ENCODE measurements at places on chromosomes 6 and 20.

DNA sequence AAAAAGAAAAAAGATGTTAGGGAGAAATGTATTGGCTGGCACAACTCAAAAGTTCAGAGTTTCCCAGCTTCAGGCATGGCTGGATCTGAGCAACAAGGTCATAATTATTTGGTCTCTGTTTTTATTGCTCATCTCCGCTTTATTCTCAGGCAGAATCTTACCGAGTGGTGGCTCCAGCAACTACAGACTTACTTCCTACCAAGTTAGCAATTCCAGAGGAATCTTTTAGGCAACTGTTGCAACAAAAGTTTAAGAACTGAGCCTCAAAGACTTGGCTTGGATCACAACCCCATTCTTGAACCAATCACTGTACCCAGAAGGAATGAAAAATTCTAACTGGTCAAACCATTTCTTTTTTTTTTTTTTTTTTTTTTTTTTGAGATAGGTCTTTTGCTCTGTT lies 35.5 kb upstream of the NCOA3 start:
- DNase-seq: no peak

GRCh38 chr20:62448038-62448437 lies 20.7 kb upstream of the RBBP8NL start:
- DNase-seq: no peak

- no peak for DNase-seq
Measured at GRCh38 chr20:56217829-56218228, 30.7 kb upstream of the MC3R start.

- DNase-seq: no peak
Measured at GRCh38 chr6:159892053-159892452, 1.3 kb downstream of the MAS1 start.

DNA sequence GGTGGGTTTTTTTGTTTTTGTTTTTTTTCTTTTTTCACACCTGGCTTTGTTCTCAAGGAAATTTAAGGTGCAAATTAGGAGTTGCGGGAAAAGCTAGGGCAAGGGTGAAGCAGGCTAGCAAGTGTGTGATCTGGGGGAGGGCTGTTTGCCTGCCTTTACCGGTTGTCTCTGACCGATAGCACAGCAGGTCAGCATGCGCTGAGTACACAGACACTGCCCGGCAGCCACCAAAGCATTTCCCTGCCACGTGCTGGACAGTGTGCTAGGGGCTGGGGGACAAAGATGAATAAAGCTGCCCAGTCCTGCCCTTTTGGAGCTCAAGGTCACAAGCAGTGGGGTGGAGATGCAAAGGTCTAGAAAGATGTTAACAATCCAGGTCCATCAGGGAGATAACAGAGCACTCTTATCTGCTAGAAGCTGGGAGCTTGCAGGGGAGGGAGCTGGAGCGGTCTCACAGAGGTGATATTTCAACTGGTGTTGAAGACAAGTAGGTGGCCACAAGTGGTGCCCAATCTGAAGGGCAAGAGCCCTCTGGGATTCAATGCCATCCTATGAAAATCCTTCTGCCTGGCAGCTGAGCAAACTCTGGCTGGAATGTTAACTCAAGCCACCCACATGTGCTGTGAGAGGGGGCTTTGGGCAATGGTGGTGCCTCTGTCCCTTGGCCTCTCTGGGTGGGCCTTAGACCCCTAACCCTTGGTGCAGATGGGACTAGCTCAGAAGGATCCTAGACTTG lies 24.5 kb downstream of the TTBK1 start:
- DNase-seq: no peak

- no peak for DNase-seq
Measured at GRCh38 chr20:45913116-45913515, 1.2 kb upstream of the PLTP start.

DNA sequence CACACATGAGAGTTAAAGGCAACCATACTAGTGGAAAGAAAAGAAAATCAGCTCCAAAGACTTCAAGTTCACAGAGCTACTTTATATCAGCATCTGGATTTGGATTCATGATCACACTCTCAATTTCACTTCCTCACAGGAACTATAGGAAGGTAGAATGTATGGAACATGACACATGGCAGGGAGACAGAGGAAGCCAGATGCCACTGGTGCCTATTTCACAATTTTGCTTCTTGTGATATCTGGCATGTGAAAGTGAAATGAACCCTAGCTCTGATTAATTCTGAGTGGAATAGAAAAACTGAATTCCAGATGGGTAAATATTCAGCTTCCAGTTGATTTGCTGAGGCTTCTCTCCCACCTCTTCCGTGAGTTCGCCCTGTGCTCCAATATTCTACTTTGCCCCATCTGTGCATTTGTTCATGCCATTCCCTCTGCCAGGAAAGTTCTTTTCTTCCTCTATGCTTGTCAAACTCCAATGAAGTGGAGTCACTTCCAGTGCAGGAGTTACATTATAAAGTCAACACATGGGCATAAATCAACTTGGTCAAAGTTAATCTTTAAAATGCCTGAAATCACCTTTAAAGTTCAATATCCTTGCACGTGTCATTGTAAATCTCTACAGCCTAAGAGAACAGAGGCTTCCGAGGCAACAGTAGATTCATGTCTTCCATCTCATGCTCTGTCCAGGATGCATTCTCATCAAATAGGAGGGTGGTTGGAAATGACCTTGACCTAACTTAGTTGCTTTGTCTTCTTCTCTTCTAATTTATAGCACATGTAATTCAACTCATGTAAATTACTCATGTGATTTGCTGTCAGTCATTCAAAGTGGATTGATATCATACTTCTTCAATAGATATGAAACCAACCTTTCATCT lies 275.3 kb downstream of the HIVEP2 start:
- no peak for DNase-seq

DNA sequence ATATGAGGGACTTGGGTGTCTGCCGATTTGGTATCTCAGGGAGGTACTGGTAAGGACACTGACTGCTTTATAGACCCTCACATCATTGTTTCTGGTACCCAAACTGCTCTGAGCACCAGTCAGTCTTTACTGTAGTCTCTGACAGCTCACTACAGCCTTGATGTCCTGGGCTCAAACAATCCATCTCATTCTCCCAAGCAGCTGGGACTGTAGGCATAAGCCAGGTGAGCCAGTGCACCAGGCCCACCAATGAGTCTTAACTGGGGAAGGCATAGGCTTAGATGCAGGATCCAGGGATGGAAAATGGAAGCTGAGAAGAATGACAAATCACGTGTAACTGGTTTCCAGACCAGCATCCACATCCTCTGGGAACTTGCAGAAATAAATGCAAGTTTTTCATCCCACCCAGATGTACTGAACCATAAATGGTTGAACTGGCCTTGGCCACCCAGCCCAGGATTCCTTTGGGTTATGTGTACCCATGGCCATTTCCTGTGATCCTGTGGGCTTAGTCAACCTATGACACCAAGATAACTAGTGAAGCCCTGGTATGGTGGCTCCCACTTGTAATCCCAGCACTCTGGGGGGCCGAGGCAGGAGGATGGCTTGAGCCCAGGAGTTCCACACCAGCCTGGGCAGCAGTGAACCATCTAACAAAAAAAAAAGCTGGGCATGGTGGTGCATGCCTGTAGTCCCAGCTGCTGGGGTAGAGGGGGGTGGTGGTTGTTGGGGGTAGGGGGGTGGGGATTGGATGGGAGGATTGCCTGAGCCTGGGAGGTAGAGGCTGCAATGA lies 5.8 kb downstream of the TUBB start:
- no peak for DNase-seq

DNA sequence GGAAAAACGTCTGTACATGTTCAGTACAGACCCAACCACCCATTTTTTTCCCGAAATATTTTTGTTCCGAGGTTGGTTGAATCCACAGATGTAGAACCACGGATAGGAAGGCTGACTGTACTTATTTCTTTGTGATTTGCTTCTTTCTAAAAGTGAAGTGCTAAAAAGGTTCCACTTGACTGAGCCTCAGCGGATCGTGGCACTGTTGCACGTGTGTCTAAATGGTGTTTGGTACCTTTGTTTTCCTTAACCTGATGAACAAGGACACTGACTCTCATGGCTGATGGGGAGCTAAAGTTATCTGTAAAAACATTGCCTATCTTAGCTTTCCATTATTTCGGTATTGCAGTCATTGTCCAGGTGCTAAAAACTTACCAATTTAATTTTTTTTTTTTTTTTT lies 6.2 kb downstream of the BPHL start:
- DNase-seq: no peak

GRCh38 chr6:132816660-132817059 lies 2.3 kb downstream of the RPS12 start:
- DNase-seq: no peak
